Astrocyte (in vitro differentiated cells and primary cell): ENCODE measurements at places on chromosomes 7 and 10. TPM values are rescaled to one million over a fixed set of nuclear protein-coding genes. Genes with fewer than 3 reads are reported as not detected.
A peak's percentile ranks its signal among the peaks of the same experiment; 100 is the strongest.

Gene ZDHHC6
- total RNA-seq: 21.6 and 24.8 TPM in 2 replicates

Gene CNTNAP2
- 14.0 and 20.0 TPM in 2 replicates for total RNA-seq

- H3K4me3 ChIP-seq: no peak overlapping the region
- H3K27ac ChIP-seq: no peak overlapping the region
- H3K27me3 ChIP-seq: no peaks in the 10 kb centered on the region
- no peak for DNase-seq
- H3K4me1 ChIP-seq: no peaks in the 10 kb centered on the region
These were observed 15.8 kb downstream of the EPHB4 start for GRCh38 chr7:100811480-100811879.

DNA sequence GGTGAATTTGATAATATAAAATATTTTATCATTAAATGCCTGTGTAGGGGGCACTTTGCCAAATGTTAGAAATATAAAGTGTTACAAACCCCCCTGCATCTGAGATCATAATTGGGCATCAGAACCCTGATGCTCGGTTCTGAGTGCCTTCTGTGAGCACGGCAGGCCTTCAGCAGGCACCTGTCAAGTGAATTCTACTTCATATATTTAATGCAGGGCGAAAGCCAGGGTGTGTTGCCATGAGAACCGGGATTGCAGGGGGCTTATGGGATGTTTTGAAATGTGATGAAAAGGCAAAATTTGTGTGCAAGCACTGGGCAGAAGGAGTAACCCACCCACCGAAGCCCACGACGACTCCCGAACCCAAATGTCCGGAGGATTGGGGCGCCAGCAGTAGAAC is 57.2 kb downstream of the MRC1 start:
- no peak for DNase-seq
- H3K4me1 ChIP-seq: no peaks in the 10 kb centered on the region

DNA sequence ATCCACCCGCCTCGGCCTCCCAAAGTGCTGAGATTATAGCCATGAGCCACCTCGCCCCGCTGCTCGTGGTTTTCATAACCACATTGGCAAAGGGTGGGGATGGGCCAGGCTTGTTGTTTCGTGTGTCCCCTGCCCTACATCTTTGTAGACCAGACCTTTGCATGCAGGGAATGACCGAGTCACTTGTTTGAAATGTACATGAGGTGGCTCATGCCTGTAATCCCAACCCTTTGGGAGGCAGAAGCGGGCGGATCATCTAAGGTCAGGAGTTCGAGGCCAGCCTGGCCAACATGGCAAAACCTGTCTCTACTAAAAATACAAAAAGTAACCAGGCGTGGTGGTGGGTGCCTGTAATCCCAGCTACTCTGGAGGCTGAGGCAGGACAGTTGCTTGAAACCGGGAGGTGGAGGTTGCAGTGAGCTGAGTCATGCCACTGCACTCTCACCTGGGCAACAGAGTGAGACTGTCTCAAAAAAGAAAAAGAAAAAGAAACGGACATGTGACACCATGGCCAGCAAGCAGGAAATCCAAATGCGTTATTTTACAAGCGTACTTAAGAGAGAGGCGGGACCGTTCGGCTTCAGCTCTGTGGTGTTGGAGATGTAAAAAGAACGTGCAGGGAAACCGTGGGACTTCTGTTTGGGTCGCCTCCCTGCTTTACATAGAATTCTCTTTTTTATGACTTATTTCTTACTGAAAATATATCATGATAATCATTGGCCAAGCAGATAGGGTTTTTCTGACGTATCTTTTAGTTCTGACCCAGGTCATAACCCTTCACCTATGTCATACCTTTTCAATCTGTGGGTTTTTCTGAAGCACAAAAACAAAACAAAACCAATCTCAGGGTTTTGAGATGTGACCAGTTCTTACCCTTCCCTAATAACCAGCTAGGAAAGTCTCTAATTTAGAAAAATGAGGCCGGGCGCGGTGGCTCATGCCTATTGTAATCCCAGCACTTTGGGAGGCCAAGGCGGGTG is 45.1 kb downstream of the WIPI2 start:
- H3K4me1 ChIP-seq: peaks cover 2% of the 10 kb centered on the region
- DNase-seq: peak; percentile 21
- no peak overlapping the region for H3K4me3 ChIP-seq
- no peak overlapping the region for H3K27ac ChIP-seq
- H3K27me3 ChIP-seq: no peaks in the 10 kb centered on the region
- peaks cover 11% of the 10 kb centered on the region for H3K36me3 ChIP-seq

DNA sequence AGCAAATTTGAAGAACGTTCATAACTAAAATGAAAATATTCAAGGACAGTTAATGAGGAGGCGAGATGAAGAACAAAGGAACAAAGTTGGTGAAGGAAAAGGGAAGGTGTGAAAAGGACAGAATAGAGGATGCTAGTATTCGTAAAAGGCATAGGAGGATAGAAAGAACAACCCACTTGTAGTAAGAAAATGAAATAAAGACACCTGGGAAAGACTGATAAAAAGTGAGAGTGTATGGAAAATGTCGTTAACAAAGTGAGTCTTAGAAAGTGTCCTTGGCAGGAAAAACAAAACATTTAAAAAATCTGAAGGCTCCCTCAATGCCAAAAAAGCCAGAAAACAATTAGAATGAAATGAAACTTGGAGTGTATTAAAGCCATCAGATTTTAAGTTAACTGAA is 29.6 kb upstream of the ZC3HAV1 start:
- H3K4me1 ChIP-seq: no peaks in the 10 kb centered on the region
- no peak overlapping the region for H3K27ac ChIP-seq
- no peaks in the 10 kb centered on the region for H3K36me3 ChIP-seq
- no peak for DNase-seq
- no peak overlapping the region for H3K4me3 ChIP-seq

- H3K27me3 ChIP-seq: peaks cover 17% of the 10 kb centered on the region
- DNase-seq: no peak
- no peak overlapping the region for H3K27ac ChIP-seq
- no peak overlapping the region for H3K4me3 ChIP-seq
These were observed 17.8 kb upstream of the MTPAP start for GRCh38 chr10:30366829-30367228.

- no peak overlapping the region for H3K4me3 ChIP-seq
- no peak overlapping the region for H3K27ac ChIP-seq
- H3K36me3 ChIP-seq: no peaks in the 10 kb centered on the region
- DNase-seq: no peak
- no peaks in the 10 kb centered on the region for H3K4me1 ChIP-seq
These were observed 65.1 kb upstream of the PIP4K2A start for GRCh38 chr10:22779331-22780019.

DNA sequence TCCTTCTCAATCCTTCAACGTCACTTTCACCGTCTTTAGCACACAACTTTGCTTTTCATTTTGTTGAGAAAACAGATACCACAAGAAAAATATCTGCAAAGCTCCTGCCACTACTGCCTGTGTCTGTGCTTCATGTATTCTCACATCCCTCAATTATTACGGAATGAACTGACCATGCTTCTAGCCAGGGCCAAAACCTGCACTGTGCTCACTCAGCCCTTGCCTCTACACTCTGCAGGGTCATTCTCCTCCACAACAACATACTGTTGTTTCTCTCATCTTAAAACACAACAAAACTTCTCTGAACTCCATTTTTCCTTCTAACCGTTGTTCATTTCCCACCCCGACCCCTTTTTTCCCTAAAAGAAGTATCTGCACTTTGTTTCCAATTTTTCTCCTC is 29.5 kb downstream of the BMPR1A start:
- peaks cover 10% of the 10 kb centered on the region for H3K4me1 ChIP-seq
- no peaks in the 10 kb centered on the region for H3K36me3 ChIP-seq
- DNase-seq: no peak
- no peak overlapping the region for H3K27ac ChIP-seq
- no peaks in the 10 kb centered on the region for H3K27me3 ChIP-seq

DNA sequence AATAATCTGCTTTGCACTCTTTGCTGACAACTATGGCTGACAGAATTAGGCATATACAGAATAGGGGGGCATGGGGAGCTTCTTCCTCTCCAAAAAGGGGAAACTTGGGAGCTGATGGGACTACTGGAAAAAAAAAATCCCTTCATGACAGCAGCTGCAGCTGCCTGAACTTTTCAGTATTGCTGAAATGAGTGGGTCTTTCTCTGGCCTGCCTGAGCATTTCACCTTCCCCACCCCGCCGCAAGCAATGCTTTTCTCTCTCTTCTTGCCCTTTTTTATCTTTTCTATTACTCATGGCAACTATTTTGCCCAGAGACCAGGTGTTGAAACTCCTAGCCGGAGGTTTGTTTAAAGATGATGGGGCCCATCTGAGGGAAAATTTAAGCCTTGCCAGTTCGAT is 244.9 kb downstream of the SEMA3D start:
- H3K4me1 ChIP-seq: no peaks in the 10 kb centered on the region
- H3K36me3 ChIP-seq: no peaks in the 10 kb centered on the region

DNA sequence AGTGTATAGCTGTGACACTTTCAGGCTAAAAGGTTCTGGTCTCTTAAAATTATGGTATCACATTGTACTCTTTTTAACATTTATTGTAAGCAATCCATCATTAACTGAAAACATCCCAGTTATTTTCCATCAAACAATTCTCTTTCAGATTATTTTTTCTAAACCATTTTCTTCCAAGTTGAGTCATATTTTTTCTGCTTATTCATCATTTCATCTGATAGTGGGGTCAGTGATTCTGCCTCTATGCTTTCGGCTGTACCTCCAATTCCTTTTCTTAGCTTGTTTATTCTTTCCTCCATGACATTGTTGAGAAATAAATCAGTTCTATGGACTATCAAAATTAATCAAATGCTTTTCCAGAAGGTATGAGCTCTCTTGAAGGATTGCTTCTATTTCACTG is 609 bp upstream of the PNLIP start:
- no peak overlapping the region for H3K27ac ChIP-seq
- no peaks in the 10 kb centered on the region for H3K27me3 ChIP-seq
- no peak overlapping the region for H3K4me3 ChIP-seq
- no peaks in the 10 kb centered on the region for H3K4me1 ChIP-seq

- no peaks in the 10 kb centered on the region for H3K27me3 ChIP-seq
- peak; percentile 87 for DNase-seq
- no peak overlapping the region for H3K4me3 ChIP-seq
- peaks cover 40% of the 10 kb centered on the region for H3K4me1 ChIP-seq
These were observed 314.3 kb upstream of the ZMIZ1 start for GRCh38 chr10:78754269-78755062.

- H3K27me3 ChIP-seq: peaks cover 5% of the 10 kb centered on the region
- no peaks in the 10 kb centered on the region for H3K36me3 ChIP-seq
- no peak overlapping the region for H3K4me3 ChIP-seq
- no peak overlapping the region for H3K27ac ChIP-seq
These were observed 14.3 kb upstream of the ELOVL3 start for GRCh38 chr10:102211615-102212299.
